ENCODE measurements at places on chromosomes 1 and 21.

GRCh38 chr1:19644395-19644680 is 227 bp downstream of the NBL1 start:
- no peak for DNase-seq

DNA sequence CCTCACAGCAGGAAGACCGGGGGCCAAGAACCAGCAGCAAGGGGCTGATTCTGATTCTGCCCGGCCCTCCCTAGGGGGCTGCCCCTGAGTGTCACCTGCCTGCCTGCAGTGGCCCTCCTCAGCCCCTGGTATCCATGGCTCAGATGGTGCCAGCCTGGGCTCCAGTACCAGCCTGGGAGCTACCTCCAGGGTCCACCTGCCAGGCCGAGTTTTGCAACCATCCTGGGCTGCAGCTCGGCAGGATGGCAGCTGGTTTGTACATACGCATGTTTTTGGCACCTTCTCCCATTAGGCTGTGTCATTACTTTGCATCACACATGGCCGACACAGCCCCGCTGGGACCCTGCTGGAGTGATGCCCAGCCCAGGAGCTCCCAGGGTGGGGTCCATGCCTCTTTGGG is 93.3 kb upstream of the WNT4 start:
- no peak for DNase-seq

DNA sequence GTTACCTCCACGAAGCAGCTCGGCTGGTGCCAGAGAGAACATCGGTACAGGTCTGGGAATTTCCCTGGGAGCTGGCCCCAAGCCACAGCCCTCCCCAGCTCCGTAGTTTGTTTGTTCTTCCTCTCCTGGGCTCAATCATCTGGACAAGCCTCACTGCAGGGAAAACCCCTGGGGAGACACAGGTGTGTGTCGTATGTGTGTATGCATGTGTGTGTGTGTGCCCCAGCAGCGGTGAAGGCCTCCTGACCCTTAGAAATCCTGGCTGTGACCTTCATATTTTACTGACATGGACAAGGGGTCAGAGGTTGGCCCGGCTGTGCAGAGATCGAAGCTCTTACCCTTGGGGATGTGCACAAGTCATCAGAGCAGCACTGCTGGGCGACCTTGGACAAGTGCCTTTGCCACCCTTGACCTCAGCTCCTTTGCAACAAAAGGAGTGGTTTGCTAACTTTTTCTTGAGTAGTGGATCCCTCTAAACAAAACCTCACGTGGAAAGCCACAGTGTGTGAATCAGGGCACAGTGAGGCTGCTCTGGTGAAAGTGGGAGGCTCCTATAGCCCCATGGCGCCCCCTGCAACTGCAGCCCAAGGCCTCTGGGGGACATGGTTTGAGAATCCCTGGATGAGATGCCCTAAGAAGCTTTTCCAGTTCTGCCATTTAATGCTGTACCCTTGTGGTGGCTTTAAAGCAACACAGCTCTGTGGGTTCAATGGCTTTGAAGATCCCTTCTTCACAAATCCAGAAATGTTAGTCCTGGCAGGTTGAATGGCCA is 12.3 kb upstream of the IL22RA1 start:
- no peak for DNase-seq

DNA sequence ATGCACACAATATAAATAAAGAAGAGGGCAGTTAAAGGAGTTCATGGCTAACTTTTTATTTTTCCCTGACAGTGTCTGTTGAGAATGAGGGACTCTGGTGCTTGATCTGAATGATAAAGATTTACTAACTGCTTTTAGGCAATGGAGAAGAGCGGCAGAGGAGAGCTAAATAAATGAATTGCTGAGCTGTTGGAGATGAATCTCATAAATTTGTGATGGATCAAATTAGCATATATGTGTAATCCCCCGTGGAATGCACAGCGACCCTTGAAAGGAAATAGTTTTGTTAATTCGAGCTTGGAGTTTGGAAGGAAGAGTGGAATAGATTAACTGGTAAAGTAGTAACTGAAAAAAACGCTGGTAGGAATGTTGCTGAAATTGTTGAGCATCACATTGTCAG is 40.2 kb downstream of the HMCN1 start:
- DNase-seq = no peak

DNA sequence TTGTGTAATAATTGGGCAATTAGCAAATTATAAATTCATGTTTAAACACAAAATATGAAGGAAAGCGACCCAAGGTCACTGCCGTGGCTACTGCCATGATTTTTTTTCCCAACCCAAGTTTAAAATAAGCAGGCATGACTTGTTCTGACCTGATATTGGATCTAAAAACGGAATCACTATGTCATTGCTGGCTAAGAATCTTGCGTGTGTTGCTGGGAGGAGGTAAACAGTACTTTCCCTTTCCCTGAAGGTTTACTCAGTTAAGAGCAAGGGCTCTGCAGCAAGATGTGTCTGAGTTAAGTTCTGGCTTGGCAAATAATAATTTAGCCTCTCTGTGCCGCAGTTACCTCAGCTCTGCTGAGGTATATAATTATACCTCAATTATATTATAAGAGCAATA is 125.7 kb upstream of the L1TD1 start:
- DNase-seq = no peak

GRCh38 chr1:56798053-56798471 is 21.1 kb downstream of the FYB2 start:
- DNase-seq = no peak

DNA sequence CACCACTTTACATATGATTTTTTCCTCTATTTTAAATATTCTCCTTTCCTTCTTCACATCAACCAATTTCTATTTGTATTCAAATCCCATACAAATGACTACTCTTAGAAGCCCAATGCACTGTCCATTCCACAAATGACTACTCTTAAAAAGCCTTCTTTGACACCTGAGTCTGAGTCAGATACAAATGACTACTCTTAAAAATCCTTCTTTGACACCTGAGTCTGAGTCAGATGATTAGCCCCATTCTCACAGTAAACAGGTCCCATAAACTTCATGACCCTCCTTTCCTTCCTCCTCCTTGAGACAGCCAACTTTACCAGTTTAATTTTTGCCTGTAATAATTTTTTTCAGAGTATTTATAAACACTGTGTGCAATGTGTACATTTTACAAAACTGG is 231.3 kb upstream of the USP25 start:
- no peak for DNase-seq

GRCh38 chr1:231419738-231420298 is 2.3 kb downstream of the EGLN1 start:
- DNase-seq = no peak

GRCh38 chr1:226711976-226712741 is 26.9 kb downstream of the ITPKB start:
- DNase-seq = peak; percentile 39

GRCh38 chr21:34639882-34640788 is 25.2 kb upstream of the RCAN1 start:
- peak; percentile 41 for DNase-seq

DNA sequence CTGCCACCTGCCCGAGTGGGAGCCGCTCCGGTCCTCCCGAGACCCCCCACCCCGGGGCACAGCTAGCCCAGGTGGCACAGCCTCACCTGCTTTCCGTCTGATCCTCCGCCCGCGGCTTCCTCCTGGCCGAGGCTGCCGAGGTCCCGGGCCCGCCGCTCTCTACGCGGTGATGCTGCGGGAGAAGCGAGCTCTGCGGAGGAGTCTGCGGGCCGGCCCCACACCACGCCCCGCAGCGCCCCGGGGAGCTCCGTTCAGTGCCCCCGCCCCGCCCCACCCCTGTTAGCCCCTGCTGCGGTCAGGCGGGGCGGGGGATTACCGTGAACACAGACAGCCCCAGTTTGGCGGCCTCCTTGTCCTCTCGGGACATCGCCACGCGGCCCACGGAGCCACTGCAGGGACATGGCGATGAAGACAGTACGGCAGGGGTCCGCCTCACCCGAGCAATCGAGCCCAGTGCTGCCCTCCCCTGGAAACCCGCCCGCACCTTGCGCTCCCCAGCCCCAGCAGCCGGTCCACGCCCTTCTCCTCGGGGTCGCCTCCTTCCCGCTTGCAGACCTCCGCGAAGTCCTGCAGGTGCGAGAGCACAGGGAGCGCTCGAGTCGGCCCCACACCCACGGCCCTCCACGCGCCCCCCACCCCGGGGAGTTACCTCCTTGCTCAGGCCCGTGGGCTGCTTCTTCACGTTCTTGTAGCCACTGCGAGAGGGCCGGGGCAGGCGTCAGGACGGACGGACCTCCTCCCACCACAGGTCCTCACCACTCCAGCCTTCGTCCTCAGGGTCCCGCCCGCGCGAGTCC is 933 bp downstream of the C1orf35 start:
- peak; percentile 58 for DNase-seq

DNA sequence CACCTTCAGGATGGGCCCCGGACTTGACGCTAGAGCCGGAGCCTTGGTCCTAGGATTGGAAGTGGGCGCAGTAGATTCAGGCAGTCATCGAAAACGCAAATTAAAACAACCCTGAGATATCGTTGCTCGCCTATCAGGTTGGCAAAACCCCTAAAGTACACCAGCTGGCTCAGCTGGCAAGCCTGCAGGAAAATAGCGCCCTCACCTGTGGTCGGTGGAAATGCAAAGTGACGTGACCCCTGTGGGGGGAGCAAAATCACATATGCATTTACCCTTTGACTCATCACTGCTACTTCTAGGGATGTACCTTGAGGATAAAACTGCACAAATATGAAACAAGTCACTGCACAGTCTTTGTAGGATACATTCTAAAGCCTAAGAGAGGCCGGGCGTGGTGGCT is 170.3 kb upstream of the TMEM51 start:
- DNase-seq = no peak

GRCh38 chr1:244437086-244437468 is 14.6 kb downstream of the ADSS2 start:
- no peak for DNase-seq

GRCh38 chr1:31685795-31686194 is 18.0 kb downstream of the COL16A1 start:
- no peak for DNase-seq

GRCh38 chr21:35083246-35083645 is 34.1 kb upstream of the RUNX1 start:
- no peak for DNase-seq

- DNase-seq = no peak
Observed at GRCh38 chr1:162169031-162169790, 99.7 kb downstream of the NOS1AP start.

GRCh38 chr21:44681861-44682579 is at the start of gene KRTAP12-1:
Gene KRTAP12-1, minus strand, starts transcription at chr21:44682163. Its CDS starts 40 bp downstream, at chr21:44682123.
- DNase-seq = no peak

DNA sequence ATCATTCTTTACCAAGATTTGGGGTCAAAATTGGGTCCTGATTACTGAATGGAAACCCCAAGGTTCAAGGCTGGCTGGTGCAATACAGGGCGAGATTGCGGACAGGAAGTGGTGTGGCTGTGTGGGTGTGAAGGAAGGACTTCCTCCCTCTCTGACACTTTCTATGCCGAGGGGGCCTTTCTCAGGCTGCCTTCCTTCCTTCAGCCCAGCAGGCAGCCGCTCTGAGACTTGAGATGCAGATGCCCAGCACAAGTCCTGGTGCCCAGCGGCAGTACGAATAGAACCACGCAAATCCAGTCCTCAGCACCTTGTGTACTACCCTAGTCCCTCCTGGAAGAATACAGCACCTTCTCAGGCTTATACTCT is 16.3 kb downstream of the BATF3 start:
- peak; percentile 55 for DNase-seq

- peak; percentile 39 for DNase-seq
Observed at GRCh38 chr1:201254625-201255478, 28.5 kb upstream of the PKP1 start.

- DNase-seq = no peak
Observed at GRCh38 chr1:76891931-76892622, 24.8 kb downstream of the ST6GALNAC5 start.

- DNase-seq = no peak
Observed at GRCh38 chr1:215600867-215601266, 33.8 kb downstream of the KCTD3 start.

- no peak for DNase-seq
Observed at GRCh38 chr1:36349839-36350238, 26.4 kb upstream of the EVA1B start.

DNA sequence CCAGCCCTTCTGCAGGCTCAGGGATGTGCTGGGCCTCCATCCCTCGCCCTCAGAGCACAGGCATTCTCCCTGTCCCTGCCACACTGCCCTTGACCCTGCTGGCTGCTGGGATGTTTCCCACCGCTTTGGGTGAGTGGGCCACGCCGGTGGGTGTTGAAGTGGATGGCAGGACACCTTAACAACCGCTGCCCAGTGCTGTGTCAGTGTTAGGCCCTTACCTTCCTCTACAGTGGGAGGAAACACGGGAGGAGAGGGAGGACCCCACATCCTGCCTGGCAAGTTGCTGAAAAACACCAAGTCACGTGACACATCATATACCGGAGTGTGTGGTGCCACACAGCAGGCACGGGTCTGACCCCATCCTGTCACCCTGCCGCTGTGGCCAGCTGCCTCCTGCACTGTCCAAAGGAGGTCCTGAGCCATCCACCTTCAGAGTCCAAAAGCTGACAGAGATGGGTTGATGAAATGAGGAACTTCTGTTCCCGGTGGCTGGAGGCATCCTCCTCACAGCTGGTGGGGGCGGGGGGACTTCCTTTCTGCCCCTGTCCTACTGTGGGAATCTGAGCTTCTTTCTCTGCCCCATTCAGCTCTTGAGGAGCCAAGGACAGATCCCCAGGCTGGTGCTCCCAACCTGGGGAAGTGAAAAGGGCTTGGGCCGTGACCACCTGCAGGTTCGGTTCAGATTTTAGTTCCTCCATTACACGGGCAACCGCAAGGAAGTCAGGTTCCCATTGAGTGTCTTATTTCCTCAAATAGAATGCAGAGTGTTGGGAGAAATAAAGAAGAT is 3.2 kb upstream of the THEMIS2 start:
- peak; percentile 54 for DNase-seq

DNA sequence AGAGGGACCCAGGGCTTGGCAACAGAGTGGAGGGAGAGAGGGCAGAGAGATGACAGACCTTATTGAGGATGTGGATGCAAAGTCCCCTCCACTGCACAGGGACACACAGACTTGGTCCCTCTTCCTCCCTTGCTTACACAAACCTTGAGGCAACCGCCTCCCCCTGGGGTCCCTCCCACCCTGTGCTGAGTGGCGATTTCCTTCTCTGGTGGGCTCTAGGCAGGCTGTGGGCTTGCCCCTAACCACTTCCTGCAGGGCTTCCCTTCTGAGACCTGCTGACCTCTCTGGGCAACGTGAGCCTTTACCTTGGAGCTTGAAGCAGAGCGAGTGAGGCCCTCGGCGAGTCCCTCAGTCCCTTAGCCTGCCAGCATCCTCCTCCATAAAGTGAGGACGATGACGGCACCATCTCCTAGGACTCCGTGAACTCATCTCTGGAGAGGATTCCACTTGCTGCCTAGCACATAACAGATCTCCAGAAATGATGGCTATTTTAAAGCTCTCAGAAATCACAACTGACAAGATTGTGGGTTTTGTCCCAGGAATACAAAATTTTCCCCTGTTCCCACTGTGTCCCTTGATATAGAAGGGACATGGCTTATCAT is 25.0 kb downstream of the KIAA1614 start:
- DNase-seq = no peak

GRCh38 chr1:93437976-93438605 is 9.8 kb upstream of the FNBP1L start:
- no peak for DNase-seq

- DNase-seq = no peak
Observed at GRCh38 chr1:244276646-244277045, 175.1 kb downstream of the ADSS2 start.

DNA sequence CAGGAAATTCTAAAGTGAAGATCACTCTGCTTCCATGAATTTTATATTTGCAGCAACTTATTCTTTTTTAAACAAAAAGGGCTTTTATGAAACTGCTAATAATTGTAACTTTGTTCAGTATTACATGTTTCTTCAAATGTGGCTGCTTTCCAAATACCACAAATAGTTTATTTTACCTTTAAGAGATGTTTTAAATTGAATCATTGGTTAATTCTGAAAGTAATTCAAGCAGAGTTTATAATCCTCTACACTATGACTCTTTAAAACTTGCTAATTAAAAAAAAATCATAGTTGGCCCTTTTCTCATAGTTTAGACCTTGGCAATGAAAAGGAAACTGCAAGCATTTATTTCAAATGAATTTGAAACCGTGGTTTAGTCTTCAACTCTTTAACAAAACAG is 59.6 kb downstream of the SDCCAG8 start:
- DNase-seq = no peak

Data from stimulated activated naive CD4-positive, alpha-beta T cell treated with Interleukin-2 at 50 U/mL for 16 hours (primary cell).